ENCODE measurements at places on chromosomes 12 and 14.

DNA sequence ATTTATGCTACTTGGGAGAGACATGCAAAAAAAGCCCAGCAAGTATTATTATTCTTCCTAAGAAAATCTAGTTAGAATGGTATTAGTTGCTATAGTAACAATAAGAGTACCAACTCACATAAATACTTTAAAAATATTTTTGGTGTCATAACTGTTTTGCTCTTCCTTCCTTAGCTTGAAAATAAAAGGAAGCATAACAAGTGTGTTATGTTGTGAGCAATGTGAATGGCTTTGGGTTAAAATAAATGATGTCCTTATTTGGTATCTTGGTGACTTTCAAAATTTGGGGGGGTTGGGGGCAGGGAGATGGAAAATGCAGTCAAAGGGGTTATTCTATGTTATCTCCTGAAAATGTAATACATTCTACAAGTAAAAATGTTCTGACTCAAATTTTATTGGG lies 91.0 kb downstream of the ELK3 start:
- no peak for DNase-seq

DNA sequence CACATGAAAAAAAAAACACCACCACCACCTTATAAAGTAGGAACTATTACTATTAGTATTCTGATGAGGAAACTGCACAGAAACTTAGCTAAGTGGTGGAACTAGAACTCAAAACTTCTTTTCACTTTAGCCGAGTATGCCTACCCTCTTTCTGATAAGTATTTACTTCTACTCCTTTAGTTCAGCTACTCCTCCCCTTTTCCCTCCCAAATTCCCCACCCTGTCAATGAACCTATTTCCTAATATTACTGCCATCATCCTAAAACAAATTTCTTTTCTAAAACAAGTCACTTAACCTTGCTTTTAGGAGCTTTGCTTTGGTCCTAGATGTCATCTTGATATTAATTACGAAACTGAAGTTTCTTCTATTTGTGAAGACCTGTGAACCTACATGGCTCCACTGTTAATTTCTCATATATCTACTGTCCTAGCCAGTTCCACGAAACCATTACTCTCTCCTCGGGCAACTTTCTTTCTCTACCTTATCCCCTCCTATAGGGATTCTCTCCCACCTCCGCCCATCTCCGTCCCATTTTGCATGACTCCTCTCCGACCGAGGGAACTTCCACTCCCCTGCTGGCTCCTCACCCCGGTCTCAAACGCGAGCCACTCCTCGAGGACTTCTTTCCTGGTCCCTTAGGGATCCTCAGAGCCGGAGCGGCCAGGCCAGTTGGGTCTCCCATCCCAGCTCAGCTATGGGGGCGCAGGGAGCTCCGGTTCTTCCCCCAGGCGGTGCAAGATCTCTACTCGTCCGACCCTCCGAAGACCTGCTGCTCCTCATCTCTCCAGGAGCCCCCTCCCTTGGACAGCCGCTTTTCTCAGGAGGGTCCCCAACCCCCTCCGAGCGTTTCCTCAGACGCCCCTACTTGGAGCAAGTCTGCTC lies 1.1 kb downstream of the NUMB start:
- DNase-seq: no peak

DNA sequence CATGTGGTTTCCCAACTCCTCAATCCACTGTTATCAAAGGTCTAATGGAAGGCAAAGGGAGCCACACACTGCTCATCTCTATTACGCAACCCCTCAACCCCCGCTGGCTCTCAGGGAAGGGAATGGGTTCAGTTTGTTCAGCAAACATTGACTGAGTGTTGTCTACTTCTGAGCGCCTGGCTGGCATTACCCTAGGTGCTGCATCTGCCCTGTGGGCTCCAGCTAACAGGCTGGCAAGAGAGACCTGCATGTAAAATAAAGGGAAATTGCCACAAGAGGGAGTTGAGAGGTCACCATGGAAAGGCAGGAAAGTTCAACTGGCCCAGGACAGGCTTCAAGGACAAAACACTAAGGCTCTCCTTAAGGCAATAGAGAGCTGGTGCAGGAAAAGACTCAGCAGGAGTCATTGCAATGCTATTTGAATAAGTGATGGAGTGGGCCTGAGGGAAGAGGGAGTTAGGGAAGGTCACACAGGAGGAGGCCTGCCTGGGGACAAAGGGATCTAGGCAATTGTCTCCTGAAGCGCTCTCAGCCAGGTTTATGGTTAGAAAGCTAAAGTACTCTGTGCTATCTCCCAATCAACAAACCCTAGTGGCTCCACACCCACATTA lies 5.5 kb upstream of the ZNF740 start:
- peak; percentile 70 for DNase-seq

DNA sequence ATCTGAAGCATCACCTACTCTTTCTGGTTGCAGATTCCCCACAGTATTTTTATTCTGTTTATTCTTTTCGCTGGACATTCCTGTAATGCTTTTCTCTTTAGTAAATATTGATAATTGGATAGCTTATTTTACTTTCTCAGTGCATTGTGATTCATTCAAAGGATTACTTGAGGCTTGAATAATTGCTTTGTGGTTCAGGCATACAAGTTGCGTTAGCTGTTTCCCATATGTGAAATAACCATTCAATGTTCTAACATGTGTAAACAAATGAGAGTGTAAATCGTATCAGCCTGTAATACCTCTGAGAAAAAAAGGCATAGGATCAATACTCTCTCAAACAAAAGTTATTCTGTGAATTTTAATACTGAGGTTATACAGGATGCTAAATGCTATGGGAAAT lies 1004.2 kb upstream of the SEL1L start:
- peak; percentile 36 for DNase-seq

DNA sequence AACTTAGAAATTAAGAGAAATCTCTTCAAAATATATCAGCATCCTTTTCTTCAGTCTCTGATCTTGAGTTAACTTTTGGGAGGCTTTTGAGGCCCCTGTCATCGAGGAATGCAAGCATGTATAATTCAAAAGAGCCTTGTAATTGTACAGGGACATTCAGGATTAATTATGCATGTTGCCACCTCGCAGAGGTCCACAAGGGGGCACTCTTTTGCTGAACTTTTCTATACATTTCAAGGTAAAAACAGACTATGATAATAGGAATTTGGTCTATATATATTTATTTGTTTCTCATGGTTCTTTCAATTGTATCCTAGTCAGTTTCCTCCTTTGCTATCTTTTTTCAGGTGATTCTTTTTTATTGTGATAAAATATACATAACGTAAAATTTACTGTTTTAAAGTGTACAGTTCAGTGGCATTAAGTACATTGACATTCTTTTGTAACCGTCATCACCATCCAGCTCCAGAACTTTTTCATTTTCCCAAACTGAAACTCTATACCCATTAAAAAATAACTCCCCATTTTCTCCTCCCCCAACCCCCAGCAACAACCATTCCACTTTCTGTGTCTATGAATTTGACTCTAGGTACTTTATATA lies 47.0 kb upstream of the SLC2A13 start:
- DNase-seq: peak; percentile 3

- DNase-seq: no peak
Observed at GRCh38 chr14:52240623-52241022, 26.9 kb upstream of the PTGDR start.

DNA sequence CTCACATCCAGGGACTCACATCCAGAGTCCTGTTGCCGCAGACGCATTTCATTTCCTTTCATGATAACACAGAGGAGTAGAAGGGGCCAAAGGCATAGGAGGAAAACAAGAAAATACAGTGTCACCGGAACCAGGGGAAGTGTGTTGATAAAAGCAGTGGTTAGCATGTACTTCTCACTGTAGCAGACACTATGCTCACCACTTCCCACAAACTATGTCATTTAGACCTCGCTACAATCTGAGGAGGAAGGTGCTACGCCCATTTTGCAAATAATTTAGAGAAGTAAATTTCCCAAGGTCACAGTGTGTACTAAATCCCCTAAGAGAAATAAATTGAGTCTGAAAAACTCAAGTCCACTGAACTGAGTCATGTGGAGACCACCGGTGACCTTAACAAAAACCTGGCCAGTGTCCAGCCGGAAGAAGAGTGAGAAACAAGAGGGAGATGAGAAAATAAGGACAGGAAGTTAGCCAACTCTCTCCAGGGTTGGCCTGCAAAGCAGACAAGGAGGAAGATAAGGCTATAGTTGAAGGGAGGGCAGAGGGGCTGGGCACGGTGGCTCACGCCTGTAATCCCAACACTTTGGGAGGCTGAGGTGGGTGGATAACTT lies 25.8 kb upstream of the TMCC3 start:
- DNase-seq: no peak

GRCh38 chr14:101183376-101184103 lies 280.0 kb upstream of the RTL1 start:
- no peak for DNase-seq

GRCh38 chr12:1581973-1582708 lies 12.2 kb downstream of the FBXL14 start:
- no peak for DNase-seq

GRCh38 chr12:128339631-128340030 lies 72.7 kb downstream of the TMEM132C start:
- no peak for DNase-seq

- DNase-seq: peak; percentile 87
Observed at GRCh38 chr14:79605849-79606248, 605.5 kb downstream of the DIO2 start.

GRCh38 chr14:98477935-98478334 lies 794.1 kb downstream of the BCL11B start:
- no peak for DNase-seq

GRCh38 chr12:31362759-31363415 lies 36.9 kb upstream of the SINHCAF start:
- DNase-seq: peak; percentile 10
